ENCODE measurements at places on chromosomes 5 and 9. TPM values are rescaled to one million over a fixed set of nuclear protein-coding genes. Genes with fewer than 3 reads are reported as not detected.
A peak's percentile ranks its signal among the peaks of the same experiment; 100 is the strongest.

DNA sequence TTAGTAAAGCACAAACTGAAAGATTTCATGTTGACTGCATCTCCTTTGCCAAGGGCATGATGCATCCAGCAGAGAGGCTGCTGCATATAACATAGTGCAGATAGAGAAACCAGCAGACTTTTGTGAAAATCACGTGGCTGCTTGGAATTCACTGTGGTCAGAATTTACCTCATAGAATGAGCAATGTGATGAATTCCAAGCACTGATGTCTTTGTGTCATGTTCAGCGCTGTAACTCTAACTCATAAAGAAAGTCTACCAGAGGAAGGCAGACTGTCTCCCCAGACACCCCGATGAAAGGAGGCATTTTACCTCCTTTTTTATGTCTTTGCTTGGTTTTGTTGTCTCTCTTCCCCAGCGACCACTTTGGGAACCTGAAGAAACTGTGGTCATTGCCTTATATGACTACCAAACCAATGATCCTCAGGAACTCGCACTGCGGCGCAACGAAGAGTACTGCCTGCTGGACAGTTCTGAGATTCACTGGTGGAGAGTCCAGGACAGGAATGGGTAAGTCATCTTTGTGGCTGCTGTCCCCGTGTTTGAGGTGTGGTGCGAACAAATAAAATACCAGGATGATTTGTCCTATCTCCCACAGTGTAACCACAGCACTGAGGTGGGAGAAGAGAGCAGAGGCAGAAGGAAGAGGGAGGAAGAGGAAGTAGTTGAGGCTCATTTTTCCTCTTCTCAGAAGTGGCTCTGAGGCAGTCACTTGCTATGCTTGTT, 42.0 kb downstream of the ITK start:
- H3K27me3 ChIP-seq: no peaks in the 10 kb centered on the region
- H3K27ac ChIP-seq: peak overlapping the region; percentile 91
- peaks cover 88% of the 10 kb centered on the region for H3K4me1 ChIP-seq
- peak; percentile 77 for DNase-seq
- H3K4me3 ChIP-seq: peak overlapping the region; percentile 73

DNA sequence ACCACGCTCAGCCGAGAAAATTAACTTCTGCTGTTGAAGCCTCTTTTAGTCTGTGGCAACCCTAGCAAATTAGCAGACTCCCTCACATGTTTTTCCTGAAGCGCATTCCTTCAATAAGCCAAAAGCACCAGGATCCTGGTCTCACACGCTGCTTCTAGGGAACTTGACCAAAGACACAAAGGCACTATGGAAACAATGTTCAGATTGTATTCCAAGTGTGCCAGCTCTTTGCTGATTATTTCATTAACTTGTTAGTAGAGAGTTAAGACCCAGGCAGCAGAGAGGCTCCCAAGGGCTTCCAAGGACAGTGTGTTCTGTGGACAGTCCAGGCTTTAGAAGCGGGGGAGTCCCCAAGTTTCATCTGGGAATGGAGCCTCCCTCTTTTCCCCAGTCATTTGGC, 94.4 kb upstream of the BASP1 start:
- H3K27ac ChIP-seq: no peak overlapping the region
- peaks cover 5% of the 10 kb centered on the region for H3K4me1 ChIP-seq
- no peak for DNase-seq
- no peaks in the 10 kb centered on the region for H3K27me3 ChIP-seq

- no peaks in the 10 kb centered on the region for H3K27me3 ChIP-seq
- no peak overlapping the region for H3K4me3 ChIP-seq
- no peak overlapping the region for H3K27ac ChIP-seq
- H3K36me3 ChIP-seq: peaks cover 18% of the 10 kb centered on the region
- H3K4me1 ChIP-seq: peaks cover 2% of the 10 kb centered on the region
These were observed 18.1 kb downstream of the ZBTB5 start for GRCh38 chr9:37447111-37447510.

- H3K4me3 ChIP-seq: no peak overlapping the region
- H3K27ac ChIP-seq: no peak overlapping the region
- DNase-seq: no peak
- H3K4me1 ChIP-seq: no peaks in the 10 kb centered on the region
- no peaks in the 10 kb centered on the region for H3K36me3 ChIP-seq
- peaks cover 9% of the 10 kb centered on the region for H3K27me3 ChIP-seq
These were observed 115.1 kb upstream of the DAP start for GRCh38 chr5:10876006-10876744.

- no peak for DNase-seq
- H3K27ac ChIP-seq: no peak overlapping the region
- no peaks in the 10 kb centered on the region for H3K27me3 ChIP-seq
- no peaks in the 10 kb centered on the region for H3K36me3 ChIP-seq
- no peak overlapping the region for H3K4me3 ChIP-seq
These were observed 114.9 kb downstream of the NMUR2 start for GRCh38 chr5:152290181-152290580.

- no peaks in the 10 kb centered on the region for H3K36me3 ChIP-seq
- no peak overlapping the region for H3K4me3 ChIP-seq
- H3K4me1 ChIP-seq: no peaks in the 10 kb centered on the region
- H3K27me3 ChIP-seq: no peaks in the 10 kb centered on the region
- no peak overlapping the region for H3K27ac ChIP-seq
These were observed 1858.6 kb upstream of the CDH9 start for GRCh38 chr5:28896949-28897348.

GRCh38 chr5:169695919-169696490, 58.9 kb downstream of the DOCK2 start:
- H3K36me3 ChIP-seq: peaks cover 69% of the 10 kb centered on the region
- H3K27me3 ChIP-seq: no peaks in the 10 kb centered on the region
- no peak overlapping the region for H3K27ac ChIP-seq
- no peak for DNase-seq

DNA sequence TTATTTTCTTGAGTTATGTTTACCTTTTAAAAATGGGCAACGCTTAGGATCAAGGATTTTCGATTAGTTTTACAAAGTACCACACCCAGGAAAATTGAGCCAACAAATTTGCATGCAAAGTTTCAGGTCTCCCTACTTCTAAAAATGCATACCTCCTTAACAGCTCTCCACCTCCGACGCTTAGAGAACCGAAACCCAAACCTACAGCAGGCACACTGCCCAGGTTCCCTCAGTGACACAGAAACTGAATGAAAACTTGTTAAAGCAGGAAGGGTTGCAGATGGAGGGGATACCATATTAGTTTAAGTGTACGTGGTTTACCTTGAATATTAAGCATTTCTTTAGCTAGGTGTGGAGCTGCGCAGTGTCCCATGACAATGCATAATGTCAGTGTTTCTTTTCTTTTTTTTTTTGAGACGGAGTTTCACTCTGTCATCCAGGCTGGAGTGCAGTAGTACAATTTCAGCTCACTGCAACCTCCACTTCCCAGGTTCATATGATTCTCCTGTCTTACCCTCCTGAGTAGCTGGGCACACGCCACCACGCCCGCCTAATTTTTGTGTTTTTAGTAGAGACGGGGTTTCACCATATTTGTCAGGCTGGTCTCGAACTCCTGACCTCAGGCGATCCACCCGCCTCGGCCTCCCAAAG, 1.6 kb upstream of the SUB1 start:
- H3K27ac ChIP-seq: peak overlapping the region; percentile 99
- no peaks in the 10 kb centered on the region for H3K27me3 ChIP-seq
- peak; percentile 45 for DNase-seq
- H3K4me3 ChIP-seq: peak overlapping the region; percentile 65
- H3K4me1 ChIP-seq: peaks cover 68% of the 10 kb centered on the region

- H3K4me1 ChIP-seq: peaks cover 45% of the 10 kb centered on the region
- peak overlapping the region; percentile 93 for H3K27ac ChIP-seq
- peak overlapping the region; percentile 82 for H3K4me3 ChIP-seq
- no peaks in the 10 kb centered on the region for H3K27me3 ChIP-seq
These were observed 1.0 kb upstream of the FBXW11 start for GRCh38 chr5:172007175-172008110.

- no peak overlapping the region for H3K27ac ChIP-seq
- H3K27me3 ChIP-seq: no peaks in the 10 kb centered on the region
- no peak overlapping the region for H3K4me3 ChIP-seq
- H3K4me1 ChIP-seq: no peaks in the 10 kb centered on the region
These were observed 73.6 kb downstream of the FBXL7 start for GRCh38 chr5:15573590-15573989.

DNA sequence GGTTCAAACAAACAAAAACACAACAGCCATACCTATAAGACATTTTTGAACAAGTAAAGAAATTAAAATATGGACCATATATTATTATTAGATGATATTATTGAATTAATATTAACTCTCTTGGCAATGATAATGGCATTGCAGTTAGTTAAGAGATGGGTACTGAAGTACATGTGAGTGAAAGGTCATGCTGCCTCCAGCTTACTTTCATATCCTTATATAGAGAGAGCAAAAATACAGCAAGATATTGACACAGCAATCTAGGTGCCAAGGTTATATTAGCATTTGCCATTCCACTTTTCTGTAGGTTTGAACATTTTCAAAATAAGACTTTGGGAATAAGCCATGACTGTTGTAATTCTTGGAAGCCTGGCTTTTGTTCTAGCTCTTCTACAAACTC, 6.1 kb downstream of the TNFSF8 start:
- peak overlapping the region; percentile 31 for H3K4me3 ChIP-seq
- DNase-seq: no peak
- peaks cover 76% of the 10 kb centered on the region for H3K4me1 ChIP-seq
- H3K27me3 ChIP-seq: no peaks in the 10 kb centered on the region
- H3K36me3 ChIP-seq: peaks cover 88% of the 10 kb centered on the region

DNA sequence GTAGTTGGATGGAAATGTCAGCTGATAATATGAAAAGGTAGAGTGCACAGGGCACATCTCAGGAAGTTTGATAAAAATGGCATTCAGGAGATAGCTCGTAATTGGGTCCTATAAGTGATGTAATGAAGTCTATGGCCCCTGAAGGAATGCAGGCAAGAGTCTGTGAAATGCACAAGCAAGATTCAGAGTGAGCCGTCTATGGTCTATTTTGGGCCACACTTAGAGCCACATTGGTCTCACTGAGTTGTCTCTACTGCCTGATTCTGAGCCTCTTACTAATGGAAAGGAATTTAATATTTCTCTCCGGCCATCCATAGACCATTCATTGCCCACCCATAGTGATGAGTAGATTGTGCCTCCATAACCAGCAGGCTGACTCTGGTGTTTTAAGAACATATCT, 111.3 kb upstream of the KCNN2 start:
- H3K27ac ChIP-seq: no peak overlapping the region
- no peak for DNase-seq
- no peak overlapping the region for H3K4me3 ChIP-seq
- H3K4me1 ChIP-seq: no peaks in the 10 kb centered on the region
- H3K36me3 ChIP-seq: no peaks in the 10 kb centered on the region

- no peak overlapping the region for H3K4me3 ChIP-seq
- H3K27me3 ChIP-seq: peaks cover 2% of the 10 kb centered on the region
- DNase-seq: no peak
- no peaks in the 10 kb centered on the region for H3K36me3 ChIP-seq
- no peaks in the 10 kb centered on the region for H3K4me1 ChIP-seq
These were observed 4.7 kb upstream of the OR1Q1 start for GRCh38 chr9:122609804-122610203.

DNA sequence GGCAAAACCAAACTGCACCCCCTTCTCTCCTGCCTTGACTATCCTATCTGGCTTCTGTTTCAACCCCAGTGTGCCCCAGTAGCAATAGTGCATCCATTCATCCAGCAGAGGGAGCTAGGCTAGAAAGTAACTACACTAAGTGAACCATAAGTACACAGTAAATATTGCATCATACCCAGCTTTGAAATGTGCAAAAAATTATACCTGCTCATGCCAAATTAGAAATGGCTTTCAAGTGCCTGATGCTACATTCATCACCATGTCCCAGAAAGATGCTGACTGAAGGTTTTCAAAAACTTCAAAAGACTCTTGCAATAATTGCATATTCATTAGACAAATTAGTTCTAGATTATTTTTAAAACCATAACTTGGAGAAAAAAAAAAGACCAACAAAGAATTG, 153.5 kb downstream of the PRELID2 start:
- H3K4me3 ChIP-seq: no peak overlapping the region
- H3K27me3 ChIP-seq: no peaks in the 10 kb centered on the region
- no peaks in the 10 kb centered on the region for H3K36me3 ChIP-seq
- H3K27ac ChIP-seq: no peak overlapping the region
- H3K4me1 ChIP-seq: no peaks in the 10 kb centered on the region

- no peak for DNase-seq
- H3K27ac ChIP-seq: no peak overlapping the region
- H3K27me3 ChIP-seq: no peaks in the 10 kb centered on the region
- H3K36me3 ChIP-seq: peaks cover 74% of the 10 kb centered on the region
These were observed 30.5 kb downstream of the F2RL2 start for GRCh38 chr5:76592692-76593091.

DNA sequence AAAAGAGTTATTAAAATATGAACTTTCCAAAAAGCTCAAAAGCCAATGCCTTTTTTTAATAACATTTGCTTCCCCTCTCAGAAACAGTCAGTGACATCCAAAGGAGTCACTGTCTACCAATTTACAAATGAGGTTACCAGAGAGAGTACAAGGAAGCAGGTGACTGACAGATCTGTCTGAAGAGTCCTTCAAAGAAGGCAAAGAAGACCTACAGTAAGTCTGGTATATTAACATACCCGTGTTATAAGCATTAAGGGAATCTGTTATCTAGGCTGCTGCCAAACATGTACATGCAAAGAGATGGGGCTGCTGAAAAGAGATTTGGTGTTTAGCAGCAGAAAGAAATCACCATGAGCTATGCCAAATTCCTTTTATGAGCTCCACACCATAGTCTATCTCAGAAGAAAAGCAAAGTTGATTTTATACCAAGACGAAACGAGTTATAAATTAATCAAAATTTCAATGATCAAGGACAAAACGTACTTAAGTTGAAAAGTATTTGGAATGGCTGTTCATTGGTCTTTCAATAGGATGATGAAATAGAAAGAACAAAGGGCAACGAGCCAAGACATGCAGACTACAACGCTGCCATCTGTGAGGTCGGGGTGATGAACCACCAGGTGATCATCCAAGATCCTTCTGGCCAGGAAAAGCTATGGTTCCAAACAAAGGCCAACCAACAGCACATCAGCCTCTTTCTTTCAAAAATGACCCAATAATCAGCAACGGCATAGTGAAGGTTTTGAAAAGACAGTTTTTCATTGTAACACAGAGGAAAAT, 8.1 kb downstream of the PRELID2 start:
- peaks cover 2% of the 10 kb centered on the region for H3K27me3 ChIP-seq
- H3K4me3 ChIP-seq: no peak overlapping the region
- no peak overlapping the region for H3K27ac ChIP-seq
- H3K4me1 ChIP-seq: peaks cover 13% of the 10 kb centered on the region

DNA sequence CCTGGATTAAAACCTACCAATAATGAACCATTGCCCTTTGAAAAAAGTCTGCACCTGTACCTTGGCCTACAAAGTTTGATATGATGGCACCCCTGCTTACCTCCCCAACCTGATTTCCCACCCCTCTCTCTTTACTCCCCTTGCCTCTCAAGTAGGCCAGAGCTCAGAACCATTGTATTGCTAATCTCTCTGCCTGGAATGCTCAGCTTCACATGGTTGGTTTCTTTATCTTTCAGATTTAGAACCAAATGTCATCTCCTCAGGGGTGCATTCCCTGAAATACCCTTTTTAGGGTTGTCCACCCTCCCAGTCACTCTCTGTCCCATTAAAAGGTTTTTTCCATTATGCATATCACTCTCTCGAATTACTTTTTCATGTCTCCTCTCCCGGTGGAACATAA, 116.6 kb upstream of the VCAN start:
- H3K27ac ChIP-seq: no peak overlapping the region
- no peak for DNase-seq
- no peaks in the 10 kb centered on the region for H3K4me1 ChIP-seq
- H3K27me3 ChIP-seq: no peaks in the 10 kb centered on the region
- H3K4me3 ChIP-seq: no peak overlapping the region

The AGXT2 gene
- not detected for total RNA-seq

The FOXD1 gene
- total RNA-seq: not detected

The PRSS3 gene
- total RNA-seq: not detected

The CCNI2 gene
- 6.2 TPM for total RNA-seq

The FBP1 gene
- 0.40 TPM for total RNA-seq

The SPATA31E1 gene
- total RNA-seq: not detected

The HRH2 gene
- 25.5 TPM for total RNA-seq

The SLC36A3 gene
- total RNA-seq: not detected

The CREB3 gene
- total RNA-seq: 18.3 TPM

The IL13 gene
- total RNA-seq: 2.8 TPM
